Body of pancreas (tissue), 4 donors: ENCODE measurements at places on chromosomes 6 and 20. TPM values are rescaled to one million over a fixed set of nuclear protein-coding genes. Genes with fewer than 3 reads are reported as not detected.

DNA sequence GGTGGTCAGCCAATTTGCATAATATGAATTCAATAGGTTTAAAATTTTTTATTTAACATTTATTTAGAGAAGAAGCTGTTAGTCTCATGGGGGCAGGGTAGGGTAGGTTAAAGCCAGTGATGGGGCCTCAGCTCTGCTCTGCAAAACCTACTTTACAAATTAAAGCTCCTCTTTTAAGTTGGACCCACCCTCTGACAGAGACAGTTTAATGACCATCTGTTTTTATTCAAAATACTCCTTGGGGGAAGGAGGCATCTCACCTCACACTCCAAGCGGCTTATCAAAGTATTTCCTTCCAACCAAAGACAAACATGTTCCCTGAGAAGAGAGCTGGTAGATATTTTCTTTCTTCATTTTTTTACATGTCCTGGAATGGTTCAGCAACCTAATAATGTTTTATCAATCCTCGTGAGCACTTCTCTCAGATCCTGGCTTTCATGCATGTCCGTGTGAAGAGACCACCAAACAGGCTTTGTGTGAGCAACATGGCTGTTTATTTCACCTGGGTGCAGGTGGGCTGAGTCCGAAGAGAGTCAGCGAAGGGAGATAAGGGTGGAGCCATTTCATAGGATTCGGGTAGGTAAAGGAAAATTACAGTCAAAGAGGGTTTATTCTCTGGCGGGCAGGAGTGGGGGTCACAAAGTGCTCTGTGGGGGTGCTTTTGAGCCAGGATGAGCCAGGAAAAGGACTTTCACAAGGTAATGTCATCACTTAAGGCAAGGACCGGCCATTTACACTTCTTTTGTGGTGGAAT is 184.7 kb downstream of the GJA1 start:
- DNase-seq = no peak

DNA sequence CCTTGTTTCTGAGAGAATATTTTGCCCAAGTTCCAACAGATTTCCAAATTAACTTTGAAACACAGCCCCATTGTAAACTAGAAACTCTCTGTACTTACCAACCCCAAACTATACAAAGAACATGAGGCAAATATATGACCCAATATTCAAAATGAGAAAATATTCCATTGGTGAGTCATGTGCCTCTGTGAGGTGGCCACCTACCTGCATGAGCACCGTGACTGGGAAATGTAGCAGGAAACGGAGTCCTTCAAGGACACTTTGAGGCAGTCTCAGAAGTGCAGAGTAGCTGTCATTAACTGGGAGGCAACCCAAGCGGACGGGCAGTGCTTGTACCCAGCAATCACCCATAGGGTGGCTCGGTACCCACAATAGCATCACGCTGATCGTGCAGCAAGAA is 335.5 kb upstream of the NOX3 start:
- DNase-seq = no peak

GRCh38 chr6:144429753-144430152 is 144.6 kb downstream of the UTRN start:
- no peak for DNase-seq

DNA sequence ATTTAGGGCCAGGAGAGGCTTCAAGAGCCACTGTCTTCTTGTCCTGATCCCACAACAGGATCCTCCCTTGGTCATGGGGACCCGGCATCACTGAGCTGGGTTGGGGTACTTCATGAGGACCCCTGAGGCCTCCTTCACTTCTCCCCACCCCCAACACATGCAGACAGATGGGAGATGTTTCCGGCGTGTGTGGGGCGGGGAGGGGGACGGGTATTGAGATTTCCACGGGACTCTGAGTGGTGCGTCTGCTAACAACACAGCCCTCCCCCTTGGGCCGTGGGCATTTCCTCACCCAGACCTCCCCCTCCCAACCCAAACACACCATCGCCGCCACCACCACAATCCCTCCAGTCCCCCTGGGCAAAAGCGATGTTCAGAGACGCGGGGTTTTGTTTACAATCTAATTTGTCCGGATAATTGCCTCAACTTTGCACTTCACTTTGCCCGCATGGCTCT is 906 bp upstream of the FOXP4 start:
- DNase-seq = no peak

DNA sequence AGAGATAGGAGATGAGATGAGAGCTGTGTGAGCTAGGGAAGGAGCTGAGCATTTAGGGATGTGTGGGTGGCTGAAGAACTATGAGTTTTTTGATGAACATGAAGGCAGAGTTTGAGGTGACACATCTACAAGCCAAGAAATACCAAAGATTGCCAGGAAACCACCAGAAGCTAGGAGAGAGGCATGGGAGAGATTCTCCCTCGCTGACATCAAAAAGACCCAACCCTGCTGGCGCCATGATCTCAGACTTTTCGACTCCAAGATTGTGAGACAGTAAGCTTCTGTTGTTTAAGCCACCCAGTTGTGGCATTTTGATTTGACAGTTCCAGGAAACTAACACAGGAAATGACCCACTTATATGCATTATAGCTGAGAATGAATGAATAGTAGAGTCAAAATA is 790.9 kb downstream of the TFAP2A start:
- no peak for DNase-seq

GRCh38 chr6:90388395-90388794 is 91.8 kb upstream of the BACH2 start:
- DNase-seq = no peak

STMND1 gene
- not detected for total RNA-seq
